ENCODE measurements at places on chromosomes 13 and 19.

- no peak for DNase-seq
These were observed 1416.6 kb upstream of the MIR17HG start for GRCh38 chr13:89930861-89931260.

GRCh38 chr19:15828121-15828610 is 12.7 kb upstream of the OR10H1 start:
- DNase-seq, result no peak

DNA sequence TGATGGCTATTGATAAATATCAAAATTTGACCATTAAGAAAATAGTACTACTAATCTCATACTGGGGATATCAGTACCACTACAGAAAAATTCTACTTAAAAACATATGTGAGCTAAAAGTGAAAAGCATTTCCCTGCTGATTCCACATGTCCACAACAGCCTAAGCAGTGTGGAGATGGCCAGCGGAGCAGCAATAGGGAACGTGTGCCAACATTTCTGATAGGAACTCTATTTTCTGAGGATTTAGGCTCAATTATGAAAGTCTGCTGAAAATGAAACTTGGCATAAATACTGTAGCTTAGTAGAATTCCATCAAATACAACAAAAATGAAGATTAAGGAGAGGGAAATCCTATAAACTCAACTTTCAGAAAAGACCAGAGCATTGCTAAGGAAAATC is 311.6 kb downstream of the ENOX1 start:
- DNase-seq, result no peak

- no peak for DNase-seq
These were observed 50.8 kb downstream of the USP12 start for GRCh38 chr13:27120811-27121210.

DNA sequence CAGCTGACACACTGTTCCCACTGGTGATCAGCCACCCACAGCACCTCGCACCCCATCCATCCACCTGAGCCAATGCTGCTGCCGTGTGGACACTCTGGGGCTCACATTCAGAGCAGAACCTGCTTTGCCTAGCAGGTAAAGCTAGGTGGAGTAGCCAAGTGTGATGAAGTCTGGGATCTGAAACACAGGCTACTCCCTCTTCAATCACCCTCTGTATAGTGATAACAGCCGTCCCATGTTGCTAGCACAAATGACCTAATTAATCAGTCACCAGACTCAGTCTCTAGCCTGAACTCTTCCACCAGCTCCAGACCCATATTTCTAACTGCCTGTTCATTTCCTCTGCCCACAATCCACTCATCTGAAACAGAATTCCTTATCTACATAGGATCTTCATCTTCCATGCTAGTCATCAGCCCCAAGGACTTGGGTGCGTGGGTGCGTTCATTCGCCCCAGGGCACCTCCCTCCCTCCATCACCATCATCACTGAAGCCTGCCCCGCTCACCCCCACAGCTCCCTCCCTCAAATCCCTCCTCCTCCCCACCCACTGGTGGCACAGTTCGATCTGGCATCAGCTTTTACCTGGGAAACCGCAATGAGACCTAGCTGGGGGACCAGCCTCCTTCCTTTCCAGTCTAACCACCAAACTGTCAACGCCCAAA is 19.8 kb downstream of the STK24 start:
- peak; percentile 45 for DNase-seq

DNA sequence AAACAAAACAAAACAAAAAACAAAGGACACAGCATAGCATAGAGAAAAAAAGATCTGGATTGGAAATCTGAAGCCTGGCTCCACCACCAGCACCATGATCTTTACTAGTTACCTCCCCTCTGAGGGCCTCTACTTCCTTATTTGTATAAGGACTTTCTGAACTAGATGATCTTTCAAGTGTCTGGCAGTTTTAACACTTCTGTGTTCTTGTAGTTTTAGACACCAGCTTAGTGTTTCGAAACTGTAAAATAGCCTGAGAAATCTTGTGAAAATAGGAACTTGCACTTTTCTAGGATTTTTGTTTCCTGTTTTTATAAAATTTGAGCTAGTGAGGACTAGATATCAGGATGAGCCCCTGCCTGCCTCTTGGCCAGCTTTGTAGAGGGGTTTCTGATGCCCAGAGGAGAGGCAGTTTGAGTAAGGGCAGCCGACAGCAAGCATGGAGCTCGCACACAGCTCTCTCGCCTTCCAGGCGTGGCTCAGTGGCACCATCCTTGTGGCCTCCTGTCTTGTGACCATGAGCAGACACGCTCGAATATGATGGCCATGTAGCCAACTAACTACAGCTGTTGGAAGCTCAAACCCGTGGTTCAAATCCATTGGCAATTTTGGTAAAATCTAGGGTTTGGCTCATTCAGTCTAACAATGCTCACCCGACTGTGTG is 319.0 kb downstream of the KCNRG start:
- no peak for DNase-seq

- DNase-seq, result no peak
These were observed 68.0 kb upstream of the GPR183 start for GRCh38 chr13:99374994-99375737.

GRCh38 chr13:44218501-44219240 is 155.0 kb upstream of the SERP2 start:
- DNase-seq, result no peak
